WTC11 (cell line): ENCODE measurements at places on chromosomes 1 and 21. TPM values are rescaled to one million over a fixed set of nuclear protein-coding genes. Genes with fewer than 3 reads are reported as not detected.

KCNA3 gene
- 1.1 to 1.2 TPM (median 1.2 TPM) in 3 replicates for total RNA-seq

KPRP gene
- total RNA-seq = not detected in 3 replicates

SPATA17 gene
- 0.34 to 1.3 TPM (median 0.46 TPM) in 3 replicates for total RNA-seq

FAM43B gene
- 2.9 to 3.1 TPM (median 3.1 TPM) in 3 replicates for total RNA-seq

AMY1A gene
- not detected in 3 replicates for total RNA-seq

CD1D gene
- total RNA-seq = 3.8 to 4.7 TPM (median 3.9 TPM) in 3 replicates

FAM3B gene
- 1.4 to 3.6 TPM (median 3.0 TPM) in 3 replicates for total RNA-seq

CLDN17 gene
- not detected in 3 replicates for total RNA-seq

PLA2G2A gene
- 1.2 to 2.6 TPM (median 1.9 TPM) in 3 replicates for total RNA-seq

TNFRSF9 gene
- total RNA-seq = 0.11 to 0.14 TPM in 2 of 3 replicates, not detected in the other

TNFRSF18 gene
- 0.83 to 1.2 TPM (median 1.1 TPM) in 3 replicates for total RNA-seq

RNF223 gene
- total RNA-seq = not detected in 3 replicates

TMCC2 gene
- 9.5 to 11.2 TPM (median 11.2 TPM) in 3 replicates for total RNA-seq

SLAMF9 gene
- total RNA-seq = not detected in 3 replicates
